GM19239 (cell line): ENCODE measurements at places on chromosomes 2 and 18.

DNA sequence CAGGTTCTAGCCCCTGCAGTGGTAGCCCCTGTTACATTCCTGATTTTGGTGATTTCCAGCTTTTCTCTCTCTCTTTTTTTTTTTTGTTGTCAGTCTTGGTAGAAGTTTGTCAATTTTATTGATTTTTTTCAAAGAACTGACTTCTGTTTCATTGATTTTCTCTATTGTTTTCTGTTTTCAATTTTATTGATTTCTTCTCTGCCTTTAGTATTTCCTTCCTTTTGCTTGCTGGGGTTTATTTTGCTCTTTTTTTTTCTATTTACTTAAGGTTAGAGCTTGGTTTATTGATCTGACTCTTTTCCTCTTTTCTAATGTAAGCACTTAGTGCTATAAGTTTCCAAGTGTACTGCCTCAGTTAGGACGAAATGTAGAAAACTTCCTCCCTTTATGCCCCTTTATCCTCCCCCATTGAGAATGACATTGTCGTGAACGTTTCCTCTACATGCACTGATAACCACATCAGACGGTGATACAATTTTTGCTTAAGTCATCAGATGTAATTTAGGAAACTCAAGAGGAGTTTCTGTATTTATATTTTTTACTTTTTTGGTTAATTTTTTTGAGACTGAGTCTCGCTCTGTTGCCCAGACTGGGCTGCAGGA is 81.1 kb upstream of the HS6ST1 start:
- no peak for DNase-seq

GRCh38 chr18:51654488-51655326 is 457.2 kb upstream of the MEX3C start:
- DNase-seq, result no peak

- no peak for DNase-seq
Observed at GRCh38 chr2:14817848-14818247, 185.3 kb downstream of the LRATD1 start.

- DNase-seq, result no peak
Observed at GRCh38 chr2:174482854-174483253, 4.0 kb downstream of the GPR155 start.

DNA sequence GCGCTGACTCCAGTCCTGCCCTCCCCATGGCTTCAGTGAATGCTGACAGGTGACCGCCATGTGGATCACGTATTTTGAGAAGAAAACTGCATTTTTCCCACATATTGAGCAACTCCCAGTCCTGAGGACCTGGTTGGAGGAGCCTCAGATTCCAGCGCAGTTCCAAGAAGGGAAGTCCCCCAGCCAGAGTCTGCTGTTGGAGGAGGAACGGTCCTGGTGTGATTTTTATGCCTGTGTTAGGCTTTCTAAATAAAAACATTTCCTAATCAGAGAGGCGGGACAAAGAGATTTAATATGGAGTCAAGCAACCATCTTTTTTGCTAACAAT is 32.3 kb upstream of the COL6A3 start:
- DNase-seq, result no peak

- DNase-seq, result no peak
Observed at GRCh38 chr2:166411473-166412230, 35.9 kb upstream of the SCN9A start.

DNA sequence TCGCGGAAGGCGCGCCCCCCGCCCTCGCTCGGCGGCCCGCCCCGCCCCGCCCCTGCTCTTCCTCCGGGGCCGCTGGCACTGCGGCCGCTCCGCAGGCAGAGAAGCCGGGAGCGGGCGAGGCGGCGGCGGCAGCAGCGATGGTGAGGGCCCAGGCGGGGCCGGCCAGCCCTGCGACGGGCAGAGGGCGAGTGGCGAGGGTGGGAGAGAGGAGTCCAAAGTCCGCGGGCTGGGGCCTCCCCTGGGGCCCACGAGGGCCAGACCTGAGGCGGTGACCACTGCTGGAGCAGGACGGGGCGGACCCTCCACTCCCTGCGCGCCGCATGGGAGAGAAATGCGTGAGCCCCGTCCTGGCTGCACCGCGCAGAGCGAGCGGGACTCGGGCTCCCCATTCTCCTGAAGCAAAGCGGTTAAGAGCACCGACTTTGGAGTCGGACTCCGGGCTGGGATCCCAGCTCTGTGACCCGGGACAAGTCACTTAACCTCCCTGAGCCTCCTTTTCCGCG is at the start of gene VAMP5:
VAMP5 (plus strand) TSS at position 78 of the 503 bp plus-strand sequence; CDS start at position 138, 60 bp downstream.
- peak; percentile 66 for DNase-seq

- no peak for DNase-seq
Observed at GRCh38 chr2:60316381-60317033, 236.9 kb downstream of the BCL11A start.

- DNase-seq, result peak; percentile 61
Observed at GRCh38 chr2:64325852-64326577, 127.9 kb upstream of the LGALSL start.

GRCh38 chr2:151475071-151475470 is 65.4 kb downstream of the RIF1 start:
- DNase-seq, result no peak

DNA sequence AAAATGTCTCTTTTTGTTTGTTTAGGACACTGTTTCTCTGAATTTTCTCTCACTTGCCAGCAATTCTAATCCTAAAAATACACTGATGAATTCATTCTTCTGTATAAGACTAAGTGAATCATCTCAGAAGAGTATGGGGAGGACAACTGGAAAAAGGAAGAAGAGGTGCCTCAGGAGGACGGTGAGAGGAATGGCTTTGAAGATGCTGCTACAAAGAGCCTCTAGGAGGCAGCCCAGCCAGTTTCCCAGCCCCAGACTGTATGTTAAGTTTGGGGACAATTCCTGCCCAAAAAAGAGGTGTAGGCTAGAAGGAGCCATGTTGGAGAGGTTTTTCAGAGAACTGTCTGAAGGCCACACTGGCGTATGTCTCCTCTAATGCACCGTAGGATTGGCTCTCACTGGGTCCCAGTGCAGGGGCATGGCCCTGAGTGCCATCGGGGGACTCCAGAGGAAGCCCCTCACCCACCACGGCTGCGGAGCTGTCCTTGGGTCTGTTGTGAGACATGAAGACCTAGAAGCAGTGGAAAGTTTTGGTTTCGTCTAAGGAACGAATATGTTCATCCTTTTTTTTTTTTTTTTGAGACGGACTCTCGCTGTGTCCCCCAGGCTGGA is 3.1 kb upstream of the SDC1 start:
- no peak for DNase-seq

DNA sequence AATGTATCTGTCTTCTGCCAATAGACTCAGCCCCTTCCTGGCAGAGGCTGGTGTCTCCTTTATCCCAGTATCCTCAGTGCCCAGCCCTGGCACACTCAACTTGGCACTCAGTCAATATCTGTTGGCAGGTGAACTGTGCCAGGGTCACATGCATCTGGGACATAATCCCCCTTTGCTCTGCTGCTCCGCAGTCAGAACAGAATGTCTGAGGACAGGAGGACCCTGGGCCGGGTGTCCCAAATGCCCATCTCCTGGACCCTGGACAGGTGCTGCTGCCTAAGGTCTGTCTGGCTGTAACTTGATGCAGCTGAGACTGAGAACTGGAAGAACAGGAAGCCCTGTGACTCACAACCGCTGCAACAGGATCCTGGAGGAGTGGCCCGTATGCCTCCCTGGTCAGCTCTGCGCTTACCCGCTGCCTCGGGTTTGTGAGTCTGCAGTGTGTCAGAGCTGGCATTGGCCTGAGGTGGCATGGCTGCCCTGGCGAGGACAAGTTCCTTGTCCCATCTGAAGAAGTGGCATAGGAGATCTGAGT is 11.4 kb downstream of the HK2 start:
- no peak for DNase-seq

- no peak for DNase-seq
Observed at GRCh38 chr18:62285281-62285680, 39.8 kb upstream of the TNFRSF11A start.

DNA sequence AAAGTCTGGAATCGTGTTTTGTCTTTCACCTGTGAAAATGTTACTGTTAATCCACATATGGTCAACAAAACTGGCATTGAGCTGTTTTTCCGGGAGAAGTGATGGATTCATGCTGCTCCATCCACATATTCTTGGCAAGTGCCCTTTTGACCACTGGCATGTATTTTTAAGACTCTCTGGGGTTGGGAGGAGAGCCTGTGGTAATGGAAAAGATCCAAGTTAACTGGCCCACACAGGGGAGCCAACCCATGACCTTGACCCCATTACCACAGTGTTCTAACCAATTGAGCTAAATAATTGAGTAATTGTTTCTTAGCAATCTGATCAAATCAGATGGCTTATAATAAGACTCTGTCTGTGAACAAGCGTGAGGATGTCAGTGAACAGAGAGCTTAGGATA is 296.2 kb upstream of the NRP2 start:
- no peak for DNase-seq

DNA sequence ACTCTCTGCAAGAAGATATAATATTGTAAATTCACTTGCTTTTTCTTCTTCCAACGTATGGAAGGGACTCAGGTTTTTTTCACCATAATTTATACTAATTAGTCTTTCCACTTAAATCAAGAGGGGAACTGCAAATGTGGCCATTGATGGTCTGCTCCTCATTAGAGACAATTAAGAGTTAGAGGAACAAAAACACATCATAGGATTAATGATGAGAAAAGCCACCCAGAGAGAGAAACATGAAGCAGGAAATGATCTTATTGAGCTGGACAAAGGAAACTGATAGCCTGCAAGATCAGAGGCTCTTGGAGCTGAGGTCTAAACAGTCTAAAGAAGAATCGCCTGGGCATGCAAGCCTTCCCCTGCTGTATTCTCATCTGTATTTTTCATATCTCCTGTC is 151.2 kb upstream of the NRP2 start:
- no peak for DNase-seq

DNA sequence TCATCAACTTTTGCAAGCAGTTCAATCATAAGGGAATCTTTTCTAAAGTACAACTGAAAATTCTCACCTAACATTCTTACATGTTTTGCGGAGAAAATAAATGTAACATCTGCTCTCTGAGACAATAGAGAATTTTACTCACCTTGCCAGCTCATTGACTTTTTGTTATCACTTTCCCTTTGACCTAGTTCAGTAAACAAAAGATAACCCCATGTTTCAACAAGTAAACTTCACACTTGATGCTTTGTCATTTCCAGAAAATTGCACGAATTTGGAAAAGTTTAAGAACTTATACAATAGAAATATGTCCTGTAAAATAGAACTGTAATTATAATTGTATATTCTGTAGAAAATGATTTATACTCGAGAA is 1110.0 kb upstream of the ACVR2A start:
- no peak for DNase-seq

- DNase-seq, result no peak
Observed at GRCh38 chr2:237322564-237322963, 91.4 kb downstream of the COL6A3 start.

GRCh38 chr2:104487366-104487765 is 366.5 kb upstream of the POU3F3 start:
- no peak for DNase-seq

GRCh38 chr2:120105360-120105759 is 92.5 kb downstream of the EPB41L5 start:
- no peak for DNase-seq

- no peak for DNase-seq
Observed at GRCh38 chr18:9643549-9643948, 29.2 kb upstream of the PPP4R1 start.

DNA sequence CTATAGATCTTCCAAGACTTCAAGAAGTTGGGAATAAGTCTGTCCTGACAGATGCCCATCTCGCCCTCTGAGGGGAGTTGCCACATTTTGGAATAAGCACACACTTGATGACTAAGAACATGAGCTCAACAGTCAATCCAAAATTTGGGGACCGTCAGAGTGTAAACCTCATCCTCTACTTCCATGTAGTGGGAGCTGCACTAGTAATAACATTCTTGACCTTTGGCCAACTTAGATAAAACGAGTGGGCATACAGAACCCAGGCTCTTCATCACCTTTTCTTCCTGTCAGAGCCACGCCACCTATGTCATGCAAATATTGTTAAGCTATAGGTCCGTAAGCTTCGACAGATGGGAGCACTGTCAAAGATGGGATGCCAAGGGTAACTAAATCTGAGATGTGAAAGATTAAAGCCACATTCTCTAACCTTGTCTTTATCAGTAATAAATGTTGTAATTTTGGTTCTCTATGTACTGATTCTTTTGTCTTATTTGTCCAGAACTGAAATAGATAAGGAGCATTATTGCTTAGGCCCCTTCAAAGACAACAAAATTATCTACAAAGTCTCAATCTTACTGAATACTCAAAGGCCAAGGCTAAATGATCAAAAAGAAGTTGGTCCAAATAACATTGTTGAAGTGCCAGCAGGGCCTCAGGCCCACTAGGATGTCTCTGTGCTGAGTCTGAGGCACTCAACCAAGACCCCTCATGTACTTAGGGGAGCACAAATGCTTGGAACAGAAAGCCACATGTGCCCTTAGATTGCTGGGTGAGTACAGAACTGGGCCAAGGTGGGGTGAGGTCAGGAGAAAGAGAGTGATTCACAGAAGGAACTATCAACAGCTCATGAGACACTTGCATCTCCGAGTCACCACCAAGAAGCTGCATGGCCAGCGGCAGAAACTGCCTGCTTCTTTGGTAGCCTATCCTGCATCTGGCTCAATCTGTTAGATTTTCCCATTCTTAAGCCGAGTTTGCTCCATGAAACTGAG is 15.0 kb downstream of the CDH2 start:
- no peak for DNase-seq
